Activated naive CD4-positive, alpha-beta T cell (primary cell): ENCODE measurements at places on chromosomes 2 and 18.

- DNase-seq, result no peak
Observed at GRCh38 chr2:71557321-71557720, 104.0 kb downstream of the DYSF start.

DNA sequence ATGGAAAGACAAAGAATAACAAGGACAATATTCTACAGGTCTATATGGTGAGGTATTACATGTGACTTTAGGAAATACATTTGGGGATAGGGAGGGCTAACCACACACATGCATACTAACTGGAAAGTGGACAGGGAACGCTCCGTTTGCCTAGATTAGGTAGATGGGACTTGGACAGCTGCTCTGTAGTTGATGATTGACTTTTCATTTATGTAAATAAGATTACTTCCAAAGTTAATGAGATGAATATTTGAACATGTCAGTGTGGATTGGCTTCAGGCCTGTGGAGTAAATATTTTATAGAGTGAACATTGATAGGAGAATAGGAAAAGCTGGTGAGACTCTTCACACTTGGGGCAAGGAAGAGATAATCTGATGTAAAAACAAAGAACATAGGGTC lies 142.0 kb downstream of the NCK2 start:
- no peak for DNase-seq

- DNase-seq, result no peak
Observed at GRCh38 chr2:425243-425642, 137.4 kb upstream of the ALKAL2 start.

DNA sequence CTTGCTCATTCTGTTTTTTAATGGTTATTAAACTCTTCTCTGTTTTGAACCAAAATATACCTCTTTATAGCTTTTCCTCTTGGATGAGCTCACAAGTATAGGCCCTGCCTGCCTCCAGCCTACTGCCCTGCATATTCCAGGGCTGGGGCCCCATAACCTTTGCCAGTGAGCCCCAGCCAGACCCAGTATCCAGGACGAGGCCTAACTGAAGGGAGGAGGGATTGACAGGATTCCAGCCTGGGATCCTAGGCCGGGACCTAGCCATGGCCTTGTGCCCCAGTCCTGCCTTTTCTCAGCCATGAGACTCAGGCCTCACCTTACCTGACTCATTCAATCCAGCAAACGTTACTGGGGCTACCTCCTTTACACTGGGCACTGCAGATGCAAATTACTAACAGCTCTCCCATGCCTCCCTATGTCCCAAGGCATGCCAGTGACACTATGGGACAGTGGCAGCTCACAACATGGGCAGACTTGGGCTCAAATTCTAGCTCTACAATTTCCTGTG lies 159.2 kb downstream of the DDX1 start:
- no peak for DNase-seq

GRCh38 chr18:9521770-9522169 lies 46.5 kb downstream of the RALBP1 start:
- no peak for DNase-seq
